ENCODE measurements at places on chromosomes 13 and 19. TPM values are rescaled to one million over a fixed set of nuclear protein-coding genes. Genes with fewer than 3 reads are reported as not detected.

The C2CD4C gene
- not detected for total RNA-seq

The NXNL1 gene
- total RNA-seq, result not detected

The SLITRK1 gene
- not detected for total RNA-seq

The IRF3 gene
- 212 TPM for total RNA-seq

The PDE4C gene
- not detected for total RNA-seq

The TTC9B gene
- total RNA-seq, result not detected

GRCh38 chr19:55172741-55173140 is 6.3 kb upstream of the DNAAF3 start:
- H3K4me1 ChIP-seq, result peaks cover 17% of the 10 kb centered on the region
- peaks cover 2% of the 10 kb centered on the region for H3K27me3 ChIP-seq
- no peak overlapping the region for H3K4me3 ChIP-seq
- no peak for DNase-seq
- H3K27ac ChIP-seq, result no peak overlapping the region
- no peaks in the 10 kb centered on the region for H3K36me3 ChIP-seq

DNA sequence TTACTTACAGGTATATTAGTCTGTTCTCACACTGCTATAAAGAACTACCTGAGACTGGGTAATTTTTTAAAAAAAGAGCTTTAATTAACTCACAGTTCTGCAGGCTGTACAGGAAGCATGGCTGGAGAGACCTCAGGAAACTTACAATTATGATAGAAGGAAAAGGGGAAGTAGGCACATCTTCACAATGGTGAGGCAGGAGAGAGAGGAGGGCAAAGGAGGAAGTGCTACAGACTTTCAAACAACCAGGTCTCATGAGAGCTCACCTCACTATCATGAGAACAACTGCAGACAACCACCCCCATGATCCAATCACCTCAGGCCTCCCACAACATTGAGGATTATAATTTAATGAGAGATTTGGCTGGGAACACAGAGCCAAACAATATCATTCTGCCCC is 511.7 kb downstream of the SLITRK6 start:
- no peak for DNase-seq
- H3K4me1 ChIP-seq, result no peaks in the 10 kb centered on the region
- no peaks in the 10 kb centered on the region for H3K36me3 ChIP-seq
- H3K4me3 ChIP-seq, result no peak overlapping the region

DNA sequence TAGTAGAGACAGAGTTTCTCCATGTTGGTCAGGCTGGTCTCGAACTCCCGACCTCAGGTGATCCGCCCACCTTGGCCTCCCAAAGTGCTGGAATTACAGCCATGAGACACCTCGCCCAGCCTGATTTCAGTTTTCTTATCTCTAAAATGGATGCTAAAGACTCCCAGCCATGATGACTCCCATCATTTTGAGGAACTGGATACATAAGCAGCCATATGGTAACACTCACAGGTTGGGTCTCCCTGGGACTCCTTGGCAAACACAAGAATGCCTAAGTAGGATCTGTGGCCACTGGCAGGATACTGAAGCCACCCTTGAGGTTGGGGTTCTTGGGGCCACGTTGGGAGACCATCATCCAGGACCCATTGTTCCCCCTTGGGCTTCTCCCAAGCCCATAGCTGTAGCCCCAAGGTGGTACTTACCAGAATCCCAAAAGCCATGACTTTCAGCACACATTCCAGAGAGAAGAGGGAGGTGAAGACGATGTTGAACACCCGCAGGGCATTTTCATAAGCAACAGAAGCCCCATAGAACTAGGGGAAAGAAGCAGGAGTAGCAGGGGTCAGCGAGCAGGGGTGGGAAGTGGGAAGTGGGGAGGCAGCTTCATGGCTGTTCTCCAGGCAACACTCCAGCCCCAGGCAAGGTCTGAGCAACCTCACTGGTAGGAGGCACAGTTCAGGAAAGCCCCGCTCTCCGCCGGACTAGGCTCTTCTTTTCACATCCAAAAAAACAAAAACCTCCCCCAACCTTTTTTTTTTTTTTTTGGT is 102.5 kb downstream of the IER2 start:
- H3K4me1 ChIP-seq, result no peaks in the 10 kb centered on the region
- H3K27ac ChIP-seq, result no peak overlapping the region
- no peak overlapping the region for H3K4me3 ChIP-seq
- no peak for DNase-seq

DNA sequence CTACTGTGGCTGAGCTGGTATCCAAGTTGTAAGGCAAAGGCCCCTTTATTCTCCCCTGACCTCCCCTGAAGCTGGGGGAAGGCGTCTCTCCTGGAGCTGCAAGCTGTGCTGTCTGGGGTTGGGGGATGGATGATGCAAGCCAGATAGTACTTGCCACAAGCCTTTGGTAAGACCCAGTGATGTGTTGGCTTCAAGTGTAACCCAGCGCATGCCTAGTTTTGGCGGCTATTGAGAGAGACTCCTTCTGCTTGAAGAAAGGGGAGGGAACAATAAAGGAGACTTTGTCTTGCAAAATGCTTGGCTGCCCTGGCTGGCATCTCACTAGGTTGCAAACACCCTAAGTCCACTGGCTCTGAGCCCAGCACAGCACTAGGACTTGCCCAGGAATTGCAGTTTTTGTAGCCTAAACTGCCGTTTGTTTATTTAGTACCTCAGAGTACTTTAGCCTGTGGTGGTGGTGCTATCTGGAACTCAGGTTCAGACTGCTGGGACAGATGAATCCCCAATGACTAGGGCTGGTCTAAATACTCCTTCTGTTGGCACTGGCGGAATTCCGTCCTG is 108.2 kb downstream of the TNFSF13B start:
- DNase-seq, result no peak
- no peaks in the 10 kb centered on the region for H3K36me3 ChIP-seq
- H3K27ac ChIP-seq, result no peak overlapping the region

- no peak overlapping the region for H3K27ac ChIP-seq
- no peaks in the 10 kb centered on the region for H3K27me3 ChIP-seq
- no peaks in the 10 kb centered on the region for H3K4me1 ChIP-seq
- H3K4me3 ChIP-seq, result no peak overlapping the region
Measured at GRCh38 chr13:34617473-34618083, 324.5 kb upstream of the NBEA start.

GRCh38 chr13:30943881-30944280 is 11.4 kb downstream of the TEX26 start:
- H3K4me1 ChIP-seq, result no peaks in the 10 kb centered on the region
- no peak overlapping the region for H3K4me3 ChIP-seq
- no peak overlapping the region for H3K27ac ChIP-seq
- H3K27me3 ChIP-seq, result no peaks in the 10 kb centered on the region
- H3K36me3 ChIP-seq, result no peaks in the 10 kb centered on the region
- no peak for DNase-seq

GRCh38 chr19:46173886-46174480 is 25.9 kb downstream of the IGFL2 start:
- H3K4me3 ChIP-seq, result no peak overlapping the region
- DNase-seq, result no peak
- no peaks in the 10 kb centered on the region for H3K27me3 ChIP-seq
- H3K36me3 ChIP-seq, result no peaks in the 10 kb centered on the region
- no peaks in the 10 kb centered on the region for H3K4me1 ChIP-seq
- no peak overlapping the region for H3K27ac ChIP-seq

- no peaks in the 10 kb centered on the region for H3K4me1 ChIP-seq
- H3K27me3 ChIP-seq, result no peaks in the 10 kb centered on the region
- no peaks in the 10 kb centered on the region for H3K36me3 ChIP-seq
- no peak for DNase-seq
- H3K4me3 ChIP-seq, result no peak overlapping the region
Measured at GRCh38 chr19:1526066-1526778, 2.3 kb downstream of the PLK5 start.

GRCh38 chr13:96835546-96835945 is 158.7 kb downstream of the OXGR1 start:
- no peaks in the 10 kb centered on the region for H3K36me3 ChIP-seq
- no peaks in the 10 kb centered on the region for H3K27me3 ChIP-seq
- H3K4me3 ChIP-seq, result no peak overlapping the region
- no peak overlapping the region for H3K27ac ChIP-seq
- DNase-seq, result no peak

DNA sequence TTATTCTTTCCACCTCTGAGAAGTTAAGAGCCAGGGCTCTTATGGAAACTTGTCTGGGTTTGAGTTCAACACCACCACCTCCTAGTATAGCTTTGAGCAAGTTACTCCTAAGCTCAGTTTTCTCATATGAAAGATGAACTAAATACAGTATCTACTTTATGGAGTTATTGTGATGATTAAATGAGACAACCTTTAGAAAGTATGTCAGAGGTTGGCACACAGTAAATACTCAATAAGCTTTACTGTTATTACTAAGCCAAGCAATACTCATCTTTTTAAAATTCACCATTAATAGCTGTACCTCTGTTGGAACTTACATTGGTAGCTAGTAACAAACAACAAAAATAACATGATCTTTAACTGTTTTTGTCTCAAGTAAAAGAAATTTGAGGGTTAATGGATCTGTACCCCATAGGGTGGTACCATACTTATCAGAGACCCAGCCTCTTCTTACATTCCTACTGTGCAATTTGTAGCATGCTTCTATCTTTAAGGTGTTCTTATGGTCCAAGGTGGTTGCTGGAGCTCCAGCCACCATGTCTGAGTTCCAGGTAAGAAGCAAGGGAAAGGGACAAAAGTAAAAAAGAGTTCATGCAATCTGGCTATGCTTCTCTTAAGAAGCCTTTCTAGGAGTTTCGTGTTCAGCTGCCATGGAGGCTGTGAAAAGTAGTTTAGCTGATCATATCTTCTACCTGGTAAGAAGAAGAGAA is 24.1 kb upstream of the NDFIP2 start:
- no peak overlapping the region for H3K4me3 ChIP-seq
- DNase-seq, result no peak
- H3K27ac ChIP-seq, result no peak overlapping the region
- no peaks in the 10 kb centered on the region for H3K27me3 ChIP-seq
- H3K36me3 ChIP-seq, result no peaks in the 10 kb centered on the region

GRCh38 chr19:13302526-13303270 is 152.5 kb downstream of the IER2 start:
- DNase-seq, result no peak
- H3K27me3 ChIP-seq, result no peaks in the 10 kb centered on the region
- H3K27ac ChIP-seq, result no peak overlapping the region
- no peaks in the 10 kb centered on the region for H3K4me1 ChIP-seq
- no peak overlapping the region for H3K4me3 ChIP-seq

- no peak overlapping the region for H3K27ac ChIP-seq
- H3K27me3 ChIP-seq, result no peaks in the 10 kb centered on the region
- H3K36me3 ChIP-seq, result no peaks in the 10 kb centered on the region
- H3K4me1 ChIP-seq, result no peaks in the 10 kb centered on the region
Measured at GRCh38 chr13:105278943-105279381, 1256.5 kb downstream of the EFNB2 start.

GRCh38 chr19:4877753-4878490 is 10.5 kb upstream of the PLIN3 start:
- peaks cover 16% of the 10 kb centered on the region for H3K4me1 ChIP-seq
- H3K36me3 ChIP-seq, result no peaks in the 10 kb centered on the region
- DNase-seq, result peak; percentile 8
- no peak overlapping the region for H3K27ac ChIP-seq
- no peaks in the 10 kb centered on the region for H3K27me3 ChIP-seq

GRCh38 chr19:31770223-31770622 is 421.0 kb upstream of the TSHZ3 start:
- H3K4me3 ChIP-seq, result no peak overlapping the region
- no peaks in the 10 kb centered on the region for H3K36me3 ChIP-seq
- H3K27me3 ChIP-seq, result no peaks in the 10 kb centered on the region
- DNase-seq, result no peak
- H3K27ac ChIP-seq, result no peak overlapping the region

DNA sequence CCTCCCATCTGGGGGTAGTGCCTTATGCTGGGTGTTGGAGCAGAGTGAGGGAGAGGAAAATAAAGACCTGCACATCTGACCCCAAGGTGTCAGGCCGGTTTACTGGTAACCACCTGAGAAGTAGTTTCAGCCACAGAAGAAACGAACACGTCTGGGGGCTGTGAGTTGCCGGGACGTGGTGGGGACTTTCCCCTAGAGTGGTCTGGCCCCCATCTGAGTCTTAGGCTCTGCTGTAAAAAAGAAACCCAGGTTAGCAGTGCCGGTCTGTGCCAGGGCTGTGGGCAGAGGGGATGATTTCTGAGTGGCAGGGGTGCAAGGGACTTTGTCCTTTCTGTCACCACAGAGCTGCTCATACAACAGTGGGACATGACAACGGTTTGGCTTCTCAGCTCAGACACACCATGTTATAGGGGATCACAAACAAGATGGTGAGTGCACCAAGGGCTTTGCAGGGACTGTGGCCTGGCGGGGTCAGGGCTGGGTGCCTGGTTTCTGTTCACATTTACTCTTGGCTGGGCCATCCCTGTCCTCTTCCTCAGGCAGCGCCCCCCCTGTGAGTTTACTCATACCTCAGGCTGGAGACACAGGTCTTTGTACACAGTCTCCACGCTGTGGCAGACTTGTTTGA is 9.0 kb downstream of the GCDH start:
- H3K27me3 ChIP-seq, result no peaks in the 10 kb centered on the region
- H3K36me3 ChIP-seq, result no peaks in the 10 kb centered on the region
- H3K27ac ChIP-seq, result no peak overlapping the region
- DNase-seq, result no peak
- H3K4me3 ChIP-seq, result no peak overlapping the region

DNA sequence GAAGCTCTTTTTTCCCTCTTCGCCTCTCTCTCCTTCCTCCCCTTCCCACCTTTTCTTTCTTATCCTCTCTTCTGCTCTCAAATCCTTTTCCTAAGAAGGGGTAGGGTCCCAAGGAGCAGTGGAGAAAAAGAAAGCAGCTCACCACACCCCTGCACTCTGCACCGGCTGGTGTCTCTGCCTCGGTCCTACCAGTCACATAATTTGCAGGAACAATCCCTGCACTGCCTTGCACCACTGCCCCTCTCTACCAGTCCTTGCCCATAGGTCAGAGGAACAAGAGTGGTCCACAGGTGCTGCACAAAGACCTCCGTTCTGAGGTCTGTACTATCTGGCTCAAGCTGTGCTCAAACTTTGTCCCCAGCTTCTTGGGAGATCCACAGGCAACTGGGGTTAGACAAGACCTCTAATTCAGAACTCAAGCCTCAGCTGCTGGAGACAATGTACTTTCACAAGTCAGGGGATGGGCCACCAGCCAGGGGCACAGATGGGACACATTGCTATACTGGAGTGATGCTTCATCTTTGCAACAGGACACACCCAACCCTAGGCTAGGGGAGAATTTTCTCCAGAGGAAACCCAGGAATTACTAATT is 125.4 kb upstream of the ZNF507 start:
- no peaks in the 10 kb centered on the region for H3K36me3 ChIP-seq
- H3K27me3 ChIP-seq, result peaks cover 10% of the 10 kb centered on the region
- H3K4me3 ChIP-seq, result no peak overlapping the region
- peaks cover 5% of the 10 kb centered on the region for H3K4me1 ChIP-seq
- no peak overlapping the region for H3K27ac ChIP-seq

- peak; percentile 13 for DNase-seq
- no peaks in the 10 kb centered on the region for H3K4me1 ChIP-seq
- no peaks in the 10 kb centered on the region for H3K27me3 ChIP-seq
- no peak overlapping the region for H3K27ac ChIP-seq
- H3K36me3 ChIP-seq, result no peaks in the 10 kb centered on the region
Measured at GRCh38 chr13:95660981-95661581, 15.9 kb upstream of the DNAJC3 start.

GRCh38 chr19:11261971-11262839 is at the start of gene DOCK6:
TSS of gene DOCK6 (minus strand) at chr19:11262524. CDS start at chr19:11262440, 84 bp downstream.
- no peaks in the 10 kb centered on the region for H3K4me1 ChIP-seq
- DNase-seq, result no peak
- no peak within 1 kb of the TSS for H3K4me3 ChIP-seq
- H3K27ac ChIP-seq, result no peak within 1 kb of the TSS
- no peaks in the 10 kb centered on the region for H3K36me3 ChIP-seq

- DNase-seq, result no peak
Measured at GRCh38 chr13:24738366-24738847, 25.6 kb upstream of the RNF17 start.
